ENCODE measurements at places on chromosomes 13 and 19.
A peak's percentile ranks its signal among the peaks of the same experiment; 100 is the strongest.

- DNase-seq: no peak
These were observed 890.1 kb upstream of the PCDH20 start for GRCh38 chr13:62305756-62306155.

DNA sequence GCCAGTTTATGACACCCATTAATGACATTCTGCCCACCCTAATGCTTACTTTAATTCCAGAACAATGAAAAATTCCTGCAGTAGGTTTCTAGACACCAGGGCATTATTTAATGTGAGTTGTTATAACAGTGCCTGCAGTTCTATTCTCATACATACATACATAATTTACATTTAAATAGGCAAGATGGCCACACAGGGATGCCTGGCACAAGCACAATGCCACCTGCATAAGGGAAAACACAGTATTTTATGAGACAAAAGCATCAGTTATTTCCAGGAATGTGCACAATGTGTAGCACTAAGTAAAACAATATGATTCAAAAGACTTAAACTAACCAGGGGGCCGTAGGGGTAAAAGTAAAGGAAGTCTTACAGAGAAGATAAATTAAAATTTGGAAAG, 243.9 kb upstream of the SPRY2 start:
- no peak for DNase-seq

GRCh38 chr13:44305286-44305685, 68.3 kb upstream of the SERP2 start:
- no peak for DNase-seq

DNA sequence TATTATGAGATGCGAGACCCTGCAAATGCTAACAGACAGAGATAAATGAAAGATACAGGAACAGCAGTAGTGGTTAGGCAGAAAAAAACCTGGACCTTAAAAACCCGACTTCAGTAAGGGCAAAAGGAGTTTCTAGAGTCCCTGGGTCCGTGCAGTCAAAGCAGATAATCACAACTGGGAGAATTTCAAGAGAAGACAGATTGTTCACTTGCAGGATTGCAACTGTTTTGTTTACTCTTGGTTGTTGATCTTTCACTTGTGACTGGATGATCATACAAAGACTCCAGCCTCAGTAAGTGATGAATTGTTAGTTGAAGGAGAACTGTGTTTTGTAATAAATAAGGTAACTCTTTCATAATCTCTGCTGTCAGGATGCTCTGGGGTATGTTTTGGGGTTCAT, 135.1 kb downstream of the GPC6 start:
- DNase-seq: no peak

- no peak for DNase-seq
These were observed 1156.5 kb downstream of the OLFM4 start for GRCh38 chr13:54185101-54185500.

GRCh38 chr19:31450696-31451095, 101.5 kb upstream of the TSHZ3 start:
- no peak for DNase-seq

GRCh38 chr19:3760871-3761361, 576 bp downstream of the APBA3 start:
- DNase-seq: peak; percentile 35

GRCh38 chr19:52742516-52742915, 7.7 kb upstream of the ZNF611 start:
- DNase-seq: no peak

DNA sequence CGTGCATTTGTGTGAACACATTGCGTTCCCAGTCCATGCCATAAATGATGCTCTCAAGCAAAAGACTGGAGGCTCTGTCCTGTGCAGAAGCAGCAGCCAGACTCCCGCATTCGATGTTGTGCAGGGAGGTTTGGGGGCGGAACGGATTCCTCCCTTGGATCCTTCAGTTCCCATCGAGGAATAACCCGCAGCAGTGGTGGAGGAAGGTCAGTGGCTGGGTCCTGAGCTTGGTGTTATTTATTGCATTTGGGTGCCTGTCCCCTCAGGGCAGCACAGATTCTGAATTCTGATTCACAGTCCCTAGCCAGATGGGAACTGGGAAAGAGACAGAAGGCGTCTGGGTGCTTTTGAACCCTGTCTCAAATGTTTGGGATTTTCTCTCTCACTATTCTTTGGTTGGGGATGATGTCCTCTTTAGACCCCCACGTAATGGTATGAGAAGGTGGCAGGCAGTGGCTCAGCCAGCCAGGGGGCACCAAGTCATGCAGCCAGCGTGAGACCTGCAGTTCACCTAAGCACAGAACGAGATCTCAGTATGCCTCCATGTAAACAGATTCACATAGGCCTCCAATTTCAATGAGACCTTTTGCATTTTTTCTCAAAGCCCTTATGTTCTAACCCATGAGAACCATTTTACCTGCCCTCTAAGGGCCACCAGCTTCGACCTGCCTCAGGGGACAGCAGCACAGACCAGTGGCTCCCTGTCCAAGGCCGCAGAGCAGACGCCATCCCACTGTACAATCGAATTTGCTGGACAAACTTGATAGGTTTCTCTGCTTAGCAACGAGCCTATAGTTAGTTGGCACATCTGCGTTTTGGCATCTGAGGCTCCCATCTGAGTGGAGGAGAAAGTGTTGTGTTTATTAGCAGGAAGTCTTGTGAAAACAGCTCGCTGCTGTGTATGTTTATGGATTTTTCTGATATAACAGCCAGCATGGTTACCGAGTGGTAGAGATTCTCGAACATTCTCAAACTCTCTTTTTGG, 17.8 kb downstream of the KCTD15 start:
- DNase-seq: no peak

- peak; percentile 28 for DNase-seq
These were observed 9.1 kb upstream of the POP4 start for GRCh38 chr19:29596885-29597525.

DNA sequence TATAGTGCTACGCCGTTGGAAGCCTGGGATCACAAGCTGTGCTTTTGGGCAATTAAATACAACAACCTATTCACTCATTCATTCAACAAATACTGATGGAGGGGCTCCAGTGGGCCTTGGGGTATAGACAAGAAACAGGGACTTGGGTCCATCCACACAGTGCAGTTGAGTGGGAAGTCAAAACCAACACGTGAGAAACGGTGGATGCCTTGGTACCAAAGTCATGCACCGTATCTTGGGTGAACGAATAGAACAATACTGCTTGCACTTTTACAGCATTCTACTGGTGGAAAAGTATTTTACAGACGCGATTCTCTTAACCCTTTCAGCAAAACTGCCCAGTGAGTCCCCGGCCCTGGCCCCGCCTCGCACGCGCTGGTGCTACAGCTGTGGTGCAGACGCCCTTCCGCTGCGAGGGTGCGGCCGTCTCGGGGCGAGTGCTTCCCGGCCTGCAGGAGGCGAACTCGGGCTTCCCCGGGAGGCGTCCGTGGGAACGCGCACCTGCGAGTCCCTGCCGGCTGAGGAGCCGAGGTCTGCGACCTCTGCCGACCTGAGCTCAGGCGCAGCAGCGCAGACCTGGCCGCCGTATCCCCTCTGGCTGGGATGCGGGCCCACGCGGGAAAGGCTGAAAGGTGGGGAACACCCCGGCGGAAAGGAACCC, 8.3 kb downstream of the TNFRSF19 start:
- DNase-seq: peak; percentile 85

DNA sequence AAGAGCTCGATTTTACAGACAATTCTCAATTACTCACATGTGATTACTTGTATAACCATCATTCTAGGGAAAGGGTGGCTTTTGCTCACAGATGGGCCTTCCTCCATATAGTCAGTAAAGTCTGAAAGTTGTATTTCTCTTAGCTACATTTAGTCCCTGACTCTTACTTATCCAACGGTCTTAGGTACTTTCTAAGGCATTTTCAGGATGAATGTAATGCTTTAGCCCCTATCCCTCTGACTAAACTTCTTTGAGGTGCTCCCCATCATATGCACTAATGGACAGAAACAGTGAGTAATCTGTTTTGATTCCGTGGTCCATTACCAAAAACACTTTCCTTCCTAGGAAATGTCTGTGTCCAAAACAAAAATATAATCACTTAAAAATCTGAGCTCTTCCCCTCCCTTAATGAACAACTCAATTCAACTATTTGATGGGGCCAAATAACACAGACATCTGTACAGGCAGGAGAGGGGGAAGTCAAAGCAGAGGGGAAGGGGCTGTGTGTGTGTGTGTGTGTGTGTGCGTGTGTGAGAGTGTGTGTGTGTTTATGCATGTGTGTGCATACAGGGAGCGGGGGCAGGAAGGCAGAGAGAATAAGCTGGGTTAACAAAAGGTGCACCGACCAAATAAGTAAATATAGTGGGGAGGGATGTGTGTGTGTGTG, 84.9 kb downstream of the USP12 start:
- no peak for DNase-seq

- DNase-seq: no peak
These were observed 53.9 kb downstream of the CHST8 start for GRCh38 chr19:33675501-33676124.

DNA sequence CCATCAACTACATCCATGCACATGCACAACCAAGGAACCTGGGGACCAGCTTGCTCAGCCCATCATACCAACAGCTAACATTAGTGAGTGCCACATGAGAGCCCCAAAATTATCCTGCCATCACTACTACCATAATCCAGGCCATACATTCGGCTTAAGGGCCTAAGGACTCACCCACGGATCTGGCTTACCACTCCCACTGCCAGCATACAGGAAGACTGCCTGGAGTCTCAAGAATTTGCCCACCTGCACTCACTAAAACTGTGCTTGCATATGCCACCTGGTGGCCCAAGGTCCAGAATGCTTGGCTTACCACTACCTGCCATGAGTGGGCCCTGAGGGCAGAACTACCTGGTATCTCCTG, 1562.9 kb upstream of the PRR20A start:
- no peak for DNase-seq

DNA sequence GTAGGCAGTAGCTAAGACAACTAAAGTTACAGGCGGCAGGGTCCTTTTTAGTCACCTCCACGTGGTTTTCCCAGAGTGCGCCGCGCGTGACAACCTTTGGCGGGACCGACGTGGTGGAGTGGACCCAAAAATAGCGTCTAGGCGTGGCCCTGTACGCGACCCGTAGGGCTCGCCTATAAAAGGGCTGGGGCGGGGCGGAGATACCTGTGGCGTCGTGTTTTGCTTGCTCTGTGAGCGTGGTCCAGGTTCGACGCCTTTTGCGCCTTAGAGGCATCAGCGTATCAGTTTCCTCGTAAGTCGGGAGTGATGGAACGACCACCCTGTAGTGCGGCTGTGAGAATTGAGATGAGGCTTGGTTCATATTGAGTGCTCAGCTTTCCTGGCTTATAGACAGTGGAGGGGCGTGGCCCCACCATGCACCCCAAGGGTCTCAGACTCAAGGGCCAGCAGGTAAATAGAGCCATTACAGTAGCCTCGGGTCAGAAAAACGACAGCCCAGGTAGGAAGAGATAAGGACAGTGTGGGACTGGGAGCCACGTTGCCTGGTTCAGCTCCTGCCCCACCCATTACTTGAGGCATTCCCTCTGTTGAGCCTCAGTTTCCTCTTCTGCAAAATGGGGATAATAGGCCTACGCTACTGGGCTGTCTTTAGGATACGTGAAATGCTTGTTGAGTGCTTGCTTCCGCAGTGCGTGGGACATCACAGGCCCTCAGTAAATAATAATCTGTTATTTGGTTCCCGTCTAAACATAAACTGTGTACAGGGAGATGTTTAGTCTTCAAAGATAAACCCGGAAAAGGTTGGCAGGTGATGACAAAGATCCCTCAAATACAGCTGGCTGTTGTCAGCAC, 693 bp upstream of the TMED1 start:
- no peak for DNase-seq

GRCh38 chr13:22223411-22223810, 552.5 kb downstream of the FGF9 start:
- no peak for DNase-seq

DNA sequence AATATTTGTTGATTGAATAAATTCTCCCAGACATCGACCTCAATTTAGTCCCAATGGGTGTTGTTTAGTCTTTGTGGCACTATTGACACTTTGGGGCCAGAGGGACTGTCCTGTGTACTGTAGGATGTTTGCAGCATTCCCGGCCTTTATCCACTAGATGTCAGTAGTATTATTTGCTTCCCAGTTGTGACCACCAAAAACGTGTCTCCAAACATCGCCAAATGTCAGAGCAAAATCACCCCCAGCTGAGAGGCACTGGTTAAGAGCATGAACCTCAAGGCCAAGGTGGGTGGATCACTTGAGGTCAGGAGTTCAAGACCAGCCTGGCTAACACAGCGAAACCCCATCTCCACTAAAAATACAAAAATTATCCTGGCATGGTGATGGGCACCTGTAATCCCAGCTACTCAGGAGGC, 15.4 kb downstream of the NLRP12 start:
- DNase-seq: peak; percentile 73

Measured in adipocyte (in vitro differentiated cells).